ENCODE measurements at places on chromosomes 1 and 21.

- DNase-seq = no peak
Measured at GRCh38 chr1:208208132-208208487, 36.1 kb downstream of the PLXNA2 start.

GRCh38 chr1:229155472-229155871, 115.4 kb upstream of the RAB4A start:
- DNase-seq = peak; percentile 71

DNA sequence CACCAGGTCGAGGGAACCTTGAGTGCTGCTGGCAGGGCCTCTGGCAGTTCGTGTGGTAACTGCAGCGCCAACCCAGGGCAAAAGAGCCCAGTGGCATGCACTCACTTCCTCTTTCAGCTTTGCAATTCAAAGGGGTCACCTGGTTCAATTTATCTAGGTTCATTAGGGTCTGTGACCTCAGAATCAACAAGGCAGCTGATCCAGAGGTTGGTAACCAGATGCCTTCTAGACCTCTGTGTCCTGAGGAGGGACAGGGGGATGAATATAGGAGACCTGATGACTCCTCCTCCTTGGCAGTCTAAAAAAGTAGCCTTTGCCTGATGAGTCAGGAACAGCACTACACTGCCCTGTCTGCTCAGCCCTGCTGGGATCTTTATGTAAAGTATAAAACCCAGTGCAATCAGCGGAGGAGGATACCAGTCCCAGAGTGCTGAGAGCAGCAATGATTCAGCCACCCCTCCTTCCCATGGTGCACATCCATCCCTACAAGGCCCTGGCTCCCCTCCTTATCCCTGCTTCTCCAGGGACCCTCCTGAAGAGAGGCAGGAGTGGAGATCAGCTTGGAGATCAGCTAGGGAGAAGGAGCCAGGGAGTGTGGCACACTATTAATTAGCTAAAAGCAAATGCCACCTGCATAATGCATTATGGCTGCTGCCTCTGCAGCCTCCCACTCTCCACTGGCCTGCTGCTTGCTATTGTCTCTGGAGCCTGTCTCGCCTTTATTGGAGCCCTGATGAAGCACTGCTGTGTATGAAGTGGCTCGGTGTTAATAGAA, 11.2 kb upstream of the FMOD start:
- no peak for DNase-seq

DNA sequence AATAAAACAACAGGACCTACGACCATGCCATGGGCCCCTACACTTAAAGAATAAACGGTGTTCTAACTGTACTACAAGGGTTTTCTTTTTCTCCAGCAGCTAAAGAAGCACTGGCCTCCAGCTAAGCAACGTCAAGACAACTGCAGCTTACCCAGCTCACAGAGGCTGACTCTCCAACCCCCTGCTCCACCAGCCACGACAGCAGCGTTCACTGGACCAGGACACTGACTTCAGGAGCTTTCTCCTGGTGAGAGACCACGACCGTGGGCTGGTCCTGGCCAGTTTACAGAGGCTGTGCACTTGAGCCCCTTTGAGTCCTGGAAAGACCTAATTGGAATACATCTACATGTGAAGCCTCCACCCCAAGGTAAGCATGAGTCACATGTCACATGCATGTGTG, 39.4 kb downstream of the WNT9A start:
- no peak for DNase-seq

DNA sequence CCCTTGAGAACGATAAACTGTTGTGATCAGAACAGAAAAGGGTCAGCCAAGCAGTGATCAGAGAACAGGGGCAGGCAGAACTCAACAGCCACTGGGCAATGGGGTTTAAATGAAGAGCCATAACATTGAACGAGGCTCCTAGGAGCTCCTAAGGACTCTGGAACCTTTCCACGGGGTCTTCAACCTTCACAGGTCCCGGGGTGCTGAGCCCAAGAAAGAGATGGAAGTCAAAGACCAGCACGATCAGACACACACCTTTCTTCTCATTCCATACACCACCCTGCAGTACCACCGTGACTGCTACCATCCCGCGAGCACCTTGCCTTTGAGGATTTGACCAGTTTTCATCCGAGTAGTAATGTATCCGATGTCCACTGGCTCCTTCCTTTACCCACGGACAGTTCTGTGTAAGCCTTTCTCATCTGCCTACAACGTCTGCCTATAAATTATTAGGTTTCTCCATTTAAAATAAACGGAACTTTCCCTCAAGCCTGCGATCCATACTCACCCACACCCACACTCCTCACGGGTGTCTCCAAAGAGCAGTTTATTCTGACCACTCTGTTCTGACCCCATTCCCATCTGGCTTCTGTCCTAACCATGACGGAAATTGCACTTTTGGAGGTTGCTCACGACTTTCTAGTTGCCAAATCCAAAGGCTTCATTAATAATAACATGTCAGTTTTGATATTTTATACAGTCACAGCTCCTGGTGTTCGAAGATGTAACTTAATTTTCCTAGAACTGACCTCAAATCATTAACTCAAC, 16.8 kb upstream of the HHAT start:
- DNase-seq = no peak

GRCh38 chr1:242206994-242207393, 208.1 kb upstream of the MAP1LC3C start:
- DNase-seq = no peak

DNA sequence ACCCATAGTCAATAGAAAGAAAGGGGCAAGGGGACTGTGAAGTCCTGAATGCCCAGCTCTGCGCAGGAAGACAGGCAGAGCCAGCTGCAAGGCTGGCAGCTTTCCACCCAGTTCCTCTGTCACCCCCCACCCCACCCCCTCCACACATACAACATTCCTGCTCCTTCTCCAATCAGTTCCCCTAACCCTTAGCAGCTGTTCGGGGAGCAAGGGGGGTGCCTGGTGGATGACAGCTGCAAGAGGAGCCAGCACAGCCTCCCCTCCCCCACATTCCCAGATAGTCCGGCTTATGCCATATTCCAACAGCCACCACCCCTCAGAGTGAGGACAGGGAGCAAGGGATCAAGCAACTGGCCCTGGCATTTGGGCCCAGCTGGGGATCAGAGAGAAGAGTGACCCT, 9.7 kb downstream of the ARHGEF2 start:
- no peak for DNase-seq

GRCh38 chr1:232398823-232399222, 231.1 kb downstream of the SIPA1L2 start:
- no peak for DNase-seq

DNA sequence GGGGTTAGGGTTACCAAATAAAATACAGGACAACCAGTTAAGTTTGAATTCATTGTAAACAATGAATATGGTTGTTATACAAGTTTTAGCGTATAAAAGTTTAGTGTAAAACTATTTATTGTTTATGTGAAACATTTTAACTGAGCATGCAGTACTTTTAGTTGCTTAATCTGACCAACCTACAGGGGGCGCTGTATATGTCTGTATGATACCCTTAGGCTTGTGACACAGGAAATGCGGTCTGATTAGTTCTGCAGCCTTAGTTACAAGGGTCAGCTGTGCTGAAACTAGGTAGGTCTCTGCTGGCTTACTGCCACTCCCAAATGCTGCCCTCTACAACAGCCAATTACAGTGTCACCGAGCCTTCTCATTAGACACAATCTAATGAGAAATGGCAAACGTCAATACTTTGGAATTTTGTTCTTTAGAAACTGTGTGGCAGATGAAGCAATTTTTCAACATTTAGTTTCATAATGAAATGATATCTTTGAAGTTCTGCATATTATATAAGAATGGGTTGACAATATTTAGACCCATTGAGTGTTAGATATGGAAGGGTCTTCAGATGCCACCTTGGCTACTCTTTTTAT, 56.2 kb downstream of the NTNG1 start:
- DNase-seq = no peak

GRCh38 chr1:87941337-87941946, 612.8 kb downstream of the LMO4 start:
- DNase-seq = no peak

GRCh38 chr1:46489638-46490405, at the start of gene DMBX1:
TSS of gene DMBX1 (plus strand) at chr1:46489836. CDS start at chr1:46507011, 17,175 bp downstream.
- no peak for DNase-seq

All from KG1 (cell line).